ENCODE measurements at places on chromosomes 13 and 19. TPM values are rescaled to one million over a fixed set of nuclear protein-coding genes. Genes with fewer than 3 reads are reported as not detected.
A peak's percentile ranks its signal among the peaks of the same experiment; 100 is the strongest.

Gene PCDH20
- not detected for total RNA-seq

Gene SLC17A7
- 0.14 TPM for total RNA-seq

Gene PTPRH
- total RNA-seq: not detected

DNA sequence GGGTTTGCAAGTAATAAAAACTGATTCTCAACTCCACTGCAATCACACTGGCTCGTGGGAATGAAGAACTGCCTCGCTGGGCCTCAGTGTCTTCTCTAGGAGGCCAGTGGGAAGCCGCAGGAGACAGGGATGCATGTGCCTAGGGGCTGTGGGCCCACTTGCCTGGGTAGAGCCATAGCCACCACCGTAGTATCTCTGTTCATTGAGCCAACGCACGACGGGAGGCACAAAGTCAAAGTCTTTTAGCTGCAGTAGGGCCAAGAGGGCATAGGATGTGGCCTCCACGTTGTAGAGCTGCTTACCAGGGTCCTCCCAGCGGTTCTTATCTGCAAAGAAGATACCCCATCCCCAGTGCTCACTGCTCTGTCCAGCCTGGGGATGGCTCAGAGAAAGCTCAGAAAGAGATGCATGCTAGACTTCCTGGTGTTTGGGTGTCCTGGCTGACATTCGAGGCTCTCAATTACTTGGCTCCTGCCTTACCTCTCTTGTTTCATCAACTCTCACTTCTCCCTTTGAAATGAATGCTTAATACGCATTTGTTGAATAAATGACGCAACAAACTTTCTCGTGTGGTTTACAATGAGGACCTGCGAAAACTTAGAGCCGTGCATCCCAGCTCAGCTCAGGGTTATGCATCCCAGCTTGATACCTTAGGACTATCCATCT is 16.1 kb upstream of the TNFSF14 start:
- no peak for DNase-seq

- peak; percentile 53 for DNase-seq
These were observed 780 bp upstream of the GTF2F2 start for GRCh38 chr13:45119469-45119990.

Gene SIGLEC12
- total RNA-seq: 3.7 TPM

DNA sequence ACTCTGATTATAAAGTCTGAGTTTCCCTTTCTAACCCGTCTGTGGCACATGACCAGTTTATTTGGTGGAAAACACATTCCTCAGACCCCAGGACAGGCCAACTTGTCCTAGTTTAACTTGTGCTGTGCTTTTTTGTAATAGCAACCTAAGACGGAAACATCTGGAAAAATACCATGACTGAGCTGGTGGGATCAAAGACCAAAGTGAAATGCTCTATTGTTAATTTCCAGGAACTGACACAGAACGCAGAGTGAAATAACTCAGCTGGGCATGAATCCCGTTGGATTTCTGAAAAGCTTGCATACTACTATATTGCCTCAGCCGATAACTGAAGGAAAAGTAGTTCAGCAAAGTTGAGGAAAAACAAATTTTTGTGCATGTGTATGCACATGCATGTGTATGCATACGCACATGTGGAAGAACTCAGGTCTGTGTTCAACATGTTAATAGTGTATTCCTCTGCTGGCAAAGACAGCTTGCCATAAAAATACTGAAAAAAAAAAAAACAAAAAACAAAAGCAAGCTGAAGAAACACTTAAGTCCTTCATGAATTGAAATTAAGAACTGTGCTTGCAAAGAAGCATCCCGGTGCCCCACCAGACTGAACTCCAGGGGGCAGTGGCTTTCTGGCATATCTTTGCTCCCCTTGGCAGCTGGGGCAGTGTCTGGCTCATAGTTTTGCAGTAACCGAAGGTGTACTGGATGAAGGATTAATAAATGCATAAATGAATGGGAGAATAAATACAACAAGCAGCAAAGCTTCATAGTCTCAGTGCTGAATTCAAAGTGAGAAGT is 187.8 kb downstream of the LHFPL6 start:
- DNase-seq: no peak

Gene SMIM24
- total RNA-seq: 6.0 TPM

Gene MRPL54
- total RNA-seq: 68.9 TPM

GRCh38 chr13:74278901-74279300 is 144.7 kb upstream of the KLF12 start:
- DNase-seq: no peak

All from activated naive CD8-positive, alpha-beta T cell treated with anti-CD3 and anti-CD28 coated beads, Interleukin-2, amount 10 ng/mL, durations not matched to agents 7 days and 5 days (primary cell).